ENCODE measurements at places on chromosomes 16 and 17.

- no peak for DNase-seq
Measured at GRCh38 chr17:70621566-70621965, 452.2 kb downstream of the KCNJ2 start.

DNA sequence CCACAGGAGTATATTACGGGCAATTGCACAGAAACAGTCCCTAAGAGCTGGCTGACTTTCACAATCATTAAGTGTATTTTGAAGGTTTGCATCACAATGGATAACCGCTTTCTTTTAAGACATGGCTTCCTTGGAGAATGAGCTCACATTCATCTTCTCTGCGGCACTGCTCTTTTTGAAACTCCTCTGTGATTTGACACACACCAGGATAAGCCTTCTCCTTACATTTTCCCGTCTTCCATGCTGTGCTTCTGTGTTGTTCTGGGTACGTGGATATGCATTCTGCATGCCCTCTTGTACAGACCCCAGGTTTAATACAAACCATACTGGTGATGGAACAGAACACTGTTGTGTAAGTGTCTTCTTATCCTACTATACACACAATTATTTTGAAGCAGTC, 89.5 kb upstream of the METRNL start:
- no peak for DNase-seq

DNA sequence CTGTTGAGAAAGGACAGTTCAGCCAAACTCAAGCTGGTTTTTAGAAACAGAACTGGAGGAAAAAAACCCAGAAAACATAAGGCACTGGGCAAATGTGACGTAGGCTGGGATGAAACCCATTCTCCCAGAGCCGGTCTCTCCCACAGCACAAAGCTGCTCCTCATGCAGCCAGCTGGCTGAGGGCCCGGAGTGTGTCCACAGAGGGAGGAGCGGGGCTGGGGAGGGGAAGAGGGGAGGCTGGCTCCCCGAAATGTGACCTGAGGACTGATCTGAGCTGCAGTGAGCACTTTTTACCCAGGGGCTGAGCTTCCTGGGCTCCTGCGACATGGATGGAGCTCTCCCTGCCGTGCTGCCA, 20.8 kb downstream of the FOXF1 start:
- DNase-seq, result no peak

- DNase-seq, result no peak
Measured at GRCh38 chr16:16830973-16831372, 452.0 kb downstream of the NPIPA7 start.

- no peak for DNase-seq
Measured at GRCh38 chr17:6554871-6555330, 1.5 kb downstream of the PITPNM3 start.

DNA sequence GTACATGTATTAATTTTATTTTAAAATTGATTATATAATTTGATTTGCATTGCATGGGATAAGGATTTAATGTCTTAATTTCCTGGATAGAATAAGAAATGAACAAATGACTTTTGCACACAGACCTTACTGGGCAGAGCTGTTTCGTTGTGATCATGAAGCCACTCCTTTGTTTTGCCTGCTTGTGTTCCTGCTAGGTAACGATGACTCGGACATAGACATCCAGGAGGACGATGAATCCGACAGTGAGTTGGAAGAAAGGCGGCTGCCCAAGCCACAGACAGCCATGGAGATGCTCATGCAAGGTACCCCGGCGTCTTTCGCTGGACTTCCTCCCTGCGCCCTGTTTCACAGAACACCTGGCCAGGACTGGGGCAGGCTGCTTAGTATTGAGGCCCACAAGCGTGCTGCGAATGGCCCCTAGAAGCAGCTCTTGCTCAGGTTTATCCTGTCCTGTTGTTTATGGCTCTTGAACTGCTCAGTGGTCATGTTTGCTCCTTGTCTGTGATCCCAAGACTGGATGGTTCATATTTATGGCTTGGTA, 29.6 kb downstream of the CLUAP1 start:
- DNase-seq, result no peak

GRCh38 chr16:89949121-89949742, 677 bp downstream of the DEF8 start:
- no peak for DNase-seq

DNA sequence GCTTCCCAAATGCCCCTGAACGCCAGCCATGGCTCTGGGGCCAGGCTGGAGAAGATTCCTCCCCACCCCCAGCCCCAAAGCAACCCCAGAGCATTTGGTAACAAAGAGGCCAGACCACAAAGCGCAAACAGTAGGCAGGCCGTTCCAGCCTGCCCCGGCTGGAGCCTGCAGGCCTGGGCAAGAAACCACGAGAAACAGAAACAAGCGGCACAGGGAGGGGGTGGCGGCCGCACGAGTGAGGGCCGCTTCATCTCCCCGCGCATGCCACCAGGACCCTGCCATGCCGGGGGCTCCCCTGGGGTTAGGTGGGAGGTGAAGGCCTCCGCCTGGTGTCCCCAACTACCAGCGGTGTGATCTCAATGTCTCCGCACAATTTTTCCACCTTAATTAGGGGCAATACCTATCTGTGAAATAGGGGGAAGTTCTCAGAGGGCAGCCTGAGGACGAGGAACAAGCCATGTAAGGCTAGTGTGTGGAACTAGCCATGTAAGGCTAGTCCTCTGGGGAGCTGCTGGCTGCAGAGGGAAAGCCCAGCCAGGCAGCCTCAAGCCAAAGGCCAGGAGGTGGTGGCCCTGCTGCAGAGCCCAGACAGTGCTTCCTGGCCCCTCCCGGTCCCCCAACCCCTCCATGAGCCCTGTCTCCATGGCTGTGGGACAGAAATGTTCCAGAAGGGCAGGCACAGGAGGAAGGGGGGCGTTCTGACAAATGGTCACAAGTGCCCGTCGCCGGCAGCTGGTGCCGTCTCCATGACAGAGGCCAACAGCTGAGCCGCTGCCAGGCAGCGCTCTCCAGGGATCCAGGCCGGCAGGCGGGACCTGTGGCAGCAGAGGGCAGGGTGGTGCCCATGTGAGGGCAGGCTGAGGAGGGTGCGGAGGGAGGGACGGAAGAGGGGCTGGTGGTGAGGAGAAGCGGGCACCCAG, 14.5 kb upstream of the MTSS2 start:
- no peak for DNase-seq

DNA sequence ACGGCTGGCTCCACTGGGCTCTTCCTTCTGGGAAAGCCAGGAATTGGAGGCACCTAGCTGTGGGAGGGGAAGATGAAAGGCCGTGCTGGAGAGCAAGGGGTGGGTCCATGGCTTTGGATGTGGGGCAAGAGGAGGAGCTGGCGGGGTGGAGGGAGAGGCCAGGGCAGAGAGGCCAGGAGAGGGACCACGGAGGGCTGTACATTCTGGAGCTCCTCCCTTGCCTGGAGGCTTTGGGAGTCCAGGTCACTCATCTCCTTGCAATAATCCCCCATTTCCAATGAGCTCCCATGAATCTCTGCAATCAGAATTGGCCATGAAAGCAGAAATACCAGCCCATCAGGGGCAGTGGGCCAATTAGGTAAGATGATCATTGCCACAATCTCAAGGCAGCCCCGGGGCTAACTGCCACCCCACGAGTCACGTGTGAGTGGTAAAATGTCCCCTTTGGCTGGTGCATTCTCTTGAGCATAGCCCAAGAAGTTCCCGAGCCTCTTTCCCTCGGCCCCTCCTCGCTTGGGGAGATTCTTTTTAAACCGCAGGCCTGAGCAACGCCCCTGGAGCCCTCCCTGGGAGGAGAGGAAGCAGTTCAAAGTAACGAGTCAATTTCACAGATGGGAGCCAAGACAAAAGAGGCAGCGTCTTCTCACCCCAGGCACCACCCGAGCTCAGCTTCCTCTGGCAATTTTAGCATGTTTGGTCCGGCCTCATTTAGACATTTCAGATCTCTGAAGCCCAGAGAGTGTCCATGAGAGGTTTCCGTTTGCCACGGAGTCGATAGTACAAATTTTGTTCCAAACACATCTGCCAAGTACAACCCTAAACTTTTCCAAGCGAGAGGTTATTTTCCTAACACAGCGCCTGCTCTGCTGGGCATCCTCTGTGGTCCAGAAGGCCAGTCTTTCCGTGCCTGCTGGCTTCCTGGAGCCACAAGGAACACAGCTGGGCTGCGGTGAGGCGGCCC, 13.4 kb downstream of the RTN4RL1 start:
- no peak for DNase-seq

DNA sequence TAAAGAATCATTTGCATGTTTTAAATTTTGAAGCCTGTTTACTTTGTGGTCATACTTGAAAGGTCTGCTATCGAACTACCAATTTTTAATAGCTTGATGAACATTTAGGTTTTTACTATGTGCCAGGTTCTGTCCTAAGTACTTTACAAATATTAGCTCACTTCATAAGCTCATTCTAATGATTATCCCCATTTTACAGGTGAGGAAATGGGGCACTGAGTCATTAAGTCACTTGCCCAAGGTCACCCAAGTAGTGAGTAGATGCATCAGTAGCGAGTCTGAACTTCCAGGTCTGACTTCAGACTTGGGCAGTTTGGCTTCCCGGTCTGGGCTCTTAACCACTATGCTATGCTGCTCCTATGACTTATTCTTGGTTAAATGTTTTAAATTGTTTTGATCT, 4.0 kb downstream of the NDEL1 start:
- DNase-seq, result no peak

DNA sequence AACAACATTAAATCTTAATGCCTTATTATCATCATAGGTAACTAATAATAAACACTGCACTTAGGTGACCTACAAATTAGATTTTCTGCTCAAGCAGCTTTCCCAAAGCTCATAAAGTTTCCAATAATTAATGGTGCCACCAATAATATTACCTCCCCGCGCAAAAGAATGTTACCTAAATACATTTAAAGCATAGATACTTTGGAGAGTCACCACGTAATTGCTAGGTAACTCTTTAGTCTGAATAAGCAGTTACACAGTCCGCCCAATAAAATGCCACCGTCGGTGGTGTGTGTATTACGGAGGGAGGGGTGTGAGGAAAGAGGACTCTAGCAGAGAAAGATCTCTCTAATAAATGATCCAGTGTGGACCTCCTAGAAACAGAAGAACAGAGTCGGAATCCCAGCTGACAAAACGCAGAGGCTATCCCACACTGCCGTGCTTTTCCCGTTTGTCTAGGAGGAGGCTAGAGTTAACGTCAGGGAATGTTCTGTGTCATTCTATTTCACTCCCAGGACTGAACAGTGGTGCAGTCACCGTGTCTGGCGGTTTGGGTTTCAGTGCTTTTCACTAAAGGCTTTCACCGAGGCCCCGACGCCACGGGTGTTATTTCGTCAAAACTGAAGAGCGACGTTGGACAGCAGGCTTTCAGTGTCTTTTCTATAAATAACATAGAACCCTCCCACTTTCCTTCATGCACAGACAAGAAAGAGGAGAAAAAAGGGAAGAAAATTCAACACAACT, 630 bp downstream of the RNFT1 start:
- DNase-seq, result no peak

GRCh38 chr16:66258916-66259845, 107.3 kb upstream of the CDH5 start:
- DNase-seq, result no peak

DNA sequence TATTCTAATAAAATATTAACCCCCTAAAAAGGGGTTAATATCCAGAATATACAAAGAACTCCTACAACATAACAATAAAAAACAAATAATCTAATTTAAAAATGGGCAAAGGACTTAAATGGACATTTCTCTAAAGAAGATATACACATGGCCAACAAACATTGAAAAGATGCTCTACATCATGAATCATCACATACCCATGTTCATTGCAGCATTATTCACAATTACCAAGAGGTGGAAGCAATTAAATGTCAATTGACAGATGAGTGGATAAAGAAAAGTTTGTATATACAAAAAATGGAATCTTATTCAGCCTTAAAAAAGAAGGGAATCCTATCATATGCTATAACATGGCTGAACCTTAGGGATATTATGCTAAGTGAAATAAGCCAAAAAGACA, 36.8 kb downstream of the CPD start:
- no peak for DNase-seq

GRCh38 chr17:17320911-17321220, 17.7 kb downstream of the NT5M start:
- no peak for DNase-seq

Measured in AG04449 (cell line).